ENCODE measurements at places on chromosomes 4 and X.

DNA sequence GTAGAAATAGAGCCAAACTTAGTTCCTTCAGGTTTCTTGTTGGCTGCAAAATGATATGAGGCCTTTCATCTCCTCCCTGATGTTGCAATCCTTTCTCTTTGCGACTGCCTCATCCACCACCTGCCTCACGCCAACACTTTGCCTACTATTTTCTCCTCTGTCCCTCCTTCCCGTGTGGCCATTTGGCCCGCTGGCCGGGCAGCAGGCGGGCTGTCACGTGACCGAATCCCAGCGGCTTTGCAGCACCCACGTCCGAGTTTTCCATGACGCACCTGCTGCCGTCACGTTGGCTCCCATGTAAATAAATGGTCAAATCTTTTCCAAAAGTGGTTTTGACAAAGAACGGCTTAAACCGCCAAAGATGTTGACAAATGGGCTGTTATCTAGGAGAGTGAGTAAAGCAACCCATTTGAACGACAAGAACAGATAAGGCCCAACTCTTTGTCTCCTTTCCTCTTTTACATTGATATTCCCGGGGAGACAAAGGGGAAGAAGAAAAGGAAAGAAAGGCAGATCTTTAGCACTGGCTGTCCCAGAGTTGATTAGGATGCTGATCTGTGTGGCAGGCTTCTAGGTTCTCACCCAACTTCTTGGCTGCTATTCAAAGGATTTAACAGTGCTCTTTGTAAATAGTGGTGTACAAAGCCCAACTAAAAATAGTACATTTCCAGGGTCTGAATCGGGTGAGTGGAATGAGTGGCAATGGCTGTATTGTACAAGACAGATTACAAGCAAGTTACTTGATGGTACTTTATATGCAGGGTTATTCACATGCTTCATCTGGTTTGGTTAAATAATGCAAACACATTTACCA lies 174.2 kb upstream of the JADE1 start:
- H3K4me3 ChIP-seq: no peak overlapping the region
- H3K36me3 ChIP-seq: no peaks in the 10 kb centered on the region
- H3K27me3 ChIP-seq: no peaks in the 10 kb centered on the region
- H3K27ac ChIP-seq: no peak overlapping the region

GRCh38 chrX:97638621-97639020 lies 754.9 kb downstream of the RPA4 start:
- H3K27me3 ChIP-seq: no peaks in the 10 kb centered on the region
- no peak overlapping the region for H3K4me3 ChIP-seq
- H3K27ac ChIP-seq: no peak overlapping the region
- DNase-seq: no peak

DNA sequence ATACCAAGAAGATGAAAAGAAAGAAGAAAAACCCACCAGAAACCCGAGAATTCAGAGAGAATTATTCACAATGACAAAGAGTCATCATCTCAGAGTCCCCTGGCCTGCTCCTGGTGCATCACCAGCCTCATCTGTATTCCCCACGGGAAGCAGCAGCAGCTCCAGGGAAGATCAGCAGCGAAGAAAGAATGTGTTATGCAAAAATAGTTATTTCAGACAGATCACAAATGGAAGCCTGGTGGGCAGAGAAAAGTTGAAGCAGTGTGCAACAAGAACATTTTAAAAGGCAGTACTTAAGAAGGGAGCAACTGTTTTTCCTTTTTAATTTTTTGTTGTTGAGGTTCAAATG lies 189.2 kb downstream of the PPP3CA start:
- H3K4me1 ChIP-seq: peaks cover 3% of the 10 kb centered on the region
- H3K27me3 ChIP-seq: no peaks in the 10 kb centered on the region
- no peaks in the 10 kb centered on the region for H3K36me3 ChIP-seq
- H3K4me3 ChIP-seq: no peak overlapping the region
- no peak for DNase-seq

- no peak overlapping the region for H3K4me3 ChIP-seq
- no peaks in the 10 kb centered on the region for H3K4me1 ChIP-seq
- no peaks in the 10 kb centered on the region for H3K27me3 ChIP-seq
- H3K36me3 ChIP-seq: no peaks in the 10 kb centered on the region
- no peak for DNase-seq
Observed at GRCh38 chr4:168859888-168860694, 150.0 kb downstream of the CBR4 start.

DNA sequence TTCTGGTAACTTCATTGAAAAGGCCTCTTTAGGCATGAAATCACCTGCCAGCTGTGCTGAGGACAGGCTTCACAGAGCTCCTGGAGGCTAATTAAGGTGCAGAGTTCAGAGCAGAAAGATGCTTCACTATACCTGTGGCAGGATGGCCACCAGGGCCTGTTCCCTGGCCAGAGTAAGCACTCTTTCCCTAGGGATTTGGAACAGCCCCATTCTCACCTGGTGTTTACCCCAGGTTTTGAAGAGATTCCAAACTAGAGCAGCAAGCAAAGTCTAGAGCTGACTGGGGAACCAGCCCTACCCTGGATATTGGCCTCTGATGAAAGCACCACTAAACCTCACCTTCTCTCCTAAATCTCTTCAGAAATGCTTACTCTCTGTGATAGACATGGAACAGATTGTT lies 148.8 kb downstream of the PDE5A start:
- H3K4me3 ChIP-seq: no peak overlapping the region
- H3K27me3 ChIP-seq: no peaks in the 10 kb centered on the region
- DNase-seq: no peak
- H3K27ac ChIP-seq: no peak overlapping the region

- H3K27ac ChIP-seq: no peak overlapping the region
- DNase-seq: no peak
- peaks cover 5% of the 10 kb centered on the region for H3K4me1 ChIP-seq
- no peak overlapping the region for H3K4me3 ChIP-seq
Observed at GRCh38 chrX:110258552-110258951, 59.3 kb downstream of the AMMECR1 start.

DNA sequence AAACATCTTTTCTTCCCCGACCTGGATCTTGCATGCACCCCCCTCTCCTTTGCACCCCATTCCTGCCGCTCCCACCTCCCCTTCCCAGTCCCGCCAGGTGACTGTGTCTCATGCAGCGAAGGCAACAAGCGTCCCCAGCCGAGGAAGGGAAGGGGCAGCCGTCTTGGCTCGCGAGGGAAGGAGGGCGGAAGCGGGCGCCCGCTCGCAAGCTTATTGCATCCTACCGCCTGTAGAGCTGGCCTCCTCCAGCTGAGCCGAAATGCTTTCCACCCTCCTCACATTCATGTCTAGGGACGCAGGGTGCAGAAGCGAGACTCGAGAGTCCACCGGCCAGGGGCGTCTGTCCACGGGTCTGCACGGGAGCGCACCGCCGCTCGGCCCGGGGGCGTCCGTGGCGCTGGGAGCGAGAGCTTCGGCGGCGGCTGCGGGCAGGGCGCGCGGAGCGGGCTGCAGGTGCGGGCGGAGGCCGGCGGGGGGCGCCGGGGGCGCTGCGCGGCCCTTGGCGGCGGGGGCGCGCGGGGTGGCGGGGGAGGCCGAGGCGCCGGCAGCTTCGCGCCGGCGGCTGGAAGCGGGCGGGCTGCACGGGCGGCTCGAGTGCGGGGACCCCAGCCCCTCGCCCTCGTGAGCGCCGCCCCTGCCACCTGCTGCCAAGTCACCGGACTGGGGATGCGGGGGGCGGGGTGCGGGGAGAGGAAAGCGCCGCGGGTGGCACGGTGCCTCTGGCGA lies at the start of gene KCNIP4:
TSS of gene KCNIP4 (minus strand) at position 426 of the 726 bp plus-strand sequence.
- no peaks in the 10 kb centered on the region for H3K36me3 ChIP-seq
- no peak within 1 kb of the TSS for H3K27ac ChIP-seq
- no peak for DNase-seq
- H3K27me3 ChIP-seq: peaks cover 8% of the 10 kb centered on the region
- H3K4me3 ChIP-seq: no peak within 1 kb of the TSS
- H3K4me1 ChIP-seq: no peaks in the 10 kb centered on the region

Measured in endothelial cell of umbilical vein (primary cell).